HuH-7 (cell line): ENCODE measurements at places on chromosomes 6 and 20.
A peak's percentile ranks its signal among the peaks of the same experiment; 100 is the strongest.

DNA sequence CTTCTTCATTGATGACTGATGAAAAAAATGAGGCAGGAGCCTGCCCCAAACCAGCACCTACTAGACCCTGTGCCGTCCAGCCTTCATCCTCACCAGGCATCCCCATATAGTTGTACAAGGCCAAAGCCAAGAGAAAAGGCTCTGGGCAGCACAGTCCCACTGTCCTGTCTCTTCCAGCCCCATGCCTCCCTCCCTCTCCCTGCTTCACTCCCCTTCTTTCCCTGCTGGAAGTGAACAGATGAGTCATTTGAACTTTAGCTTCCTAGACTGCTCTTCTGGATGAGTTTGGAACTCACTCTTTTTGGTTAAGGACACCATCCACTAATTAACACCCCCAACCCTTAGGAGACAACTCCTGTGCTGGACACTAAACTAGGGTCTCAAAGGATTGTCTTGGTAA lies 235.2 kb downstream of the LRFN2 start:
- no peak for DNase-seq

- DNase-seq: no peak
These were observed 138.0 kb downstream of the NFATC2 start for GRCh38 chr20:51404297-51405060.

GRCh38 chr20:3227506-3227905 lies 11.5 kb downstream of the SLC4A11 start:
- no peak for DNase-seq

- DNase-seq: no peak
These were observed 54.2 kb upstream of the FRMD1 start for GRCh38 chr6:168133168-168133561.

- no peak for DNase-seq
These were observed 312.6 kb downstream of the ADGRB3 start for GRCh38 chr6:68947721-68948120.

DNA sequence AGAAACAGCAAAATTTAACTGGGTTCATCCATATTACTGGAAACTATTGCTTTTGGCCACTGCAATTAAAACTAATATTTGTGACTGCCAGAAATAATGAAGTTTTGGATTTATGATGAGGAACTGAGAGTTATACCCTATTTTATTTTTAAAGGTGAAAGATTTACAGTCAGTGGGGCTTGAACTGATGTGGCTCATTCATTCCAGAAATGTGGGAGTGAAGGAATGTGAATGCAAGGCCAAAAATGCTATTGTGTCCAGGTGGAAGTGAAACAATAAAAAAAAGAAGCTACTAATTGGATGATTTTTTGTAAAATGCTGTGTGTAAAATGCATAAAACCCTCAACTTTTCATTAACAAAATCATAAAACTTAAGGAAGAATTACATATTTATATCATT lies 491.9 kb downstream of the COL12A1 start:
- DNase-seq: no peak

GRCh38 chr20:41064377-41064776 lies 35.8 kb downstream of the TOP1 start:
- DNase-seq: no peak

- DNase-seq: no peak
These were observed 293.5 kb downstream of the ADGB start for GRCh38 chr6:146892283-146892612.

- DNase-seq: no peak
These were observed 167.8 kb downstream of the SLC24A3 start for GRCh38 chr20:19380211-19380610.

- DNase-seq: no peak
These were observed 41.7 kb upstream of the ZNF831 start for GRCh38 chr20:59121714-59122565.

DNA sequence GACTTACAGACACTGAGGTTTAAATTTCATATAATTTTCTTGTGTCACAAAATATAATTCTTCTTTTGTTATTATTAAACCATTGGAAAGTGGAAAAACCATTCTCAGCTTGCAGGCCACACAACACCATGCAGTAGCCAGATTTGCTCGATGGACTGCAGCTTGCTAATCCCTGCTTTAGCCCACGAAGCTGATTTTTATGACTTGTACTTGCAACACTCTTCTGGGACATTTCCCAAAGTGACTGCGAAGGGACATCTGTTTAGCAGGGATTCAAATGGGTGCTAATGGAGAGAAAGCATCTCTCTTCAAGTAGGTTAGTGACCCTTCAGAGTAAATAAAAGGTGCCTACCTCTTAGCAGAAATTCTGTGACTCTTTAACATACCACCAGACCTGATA lies 304.6 kb upstream of the ZFP64 start:
- DNase-seq: peak; percentile 10

DNA sequence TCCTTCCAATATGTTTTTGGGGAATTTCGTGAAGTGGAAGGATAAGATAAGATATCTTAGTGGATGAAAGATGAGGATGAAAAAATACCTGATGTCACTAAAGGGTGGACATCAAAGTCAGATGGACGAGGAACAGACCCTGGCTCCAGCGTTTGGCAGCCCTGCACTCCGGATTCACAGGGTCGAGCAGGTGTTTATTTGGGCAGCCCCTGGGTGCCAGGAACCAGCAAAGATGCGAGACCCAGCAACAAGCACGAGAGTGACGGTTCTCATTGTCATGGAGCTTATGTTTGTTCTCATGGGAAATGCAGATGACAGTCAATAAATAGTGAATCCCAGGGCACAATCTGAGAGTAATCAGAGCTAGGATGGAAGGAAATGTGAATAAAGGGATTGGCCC lies 131.1 kb downstream of the PHACTR3 start:
- DNase-seq: no peak

DNA sequence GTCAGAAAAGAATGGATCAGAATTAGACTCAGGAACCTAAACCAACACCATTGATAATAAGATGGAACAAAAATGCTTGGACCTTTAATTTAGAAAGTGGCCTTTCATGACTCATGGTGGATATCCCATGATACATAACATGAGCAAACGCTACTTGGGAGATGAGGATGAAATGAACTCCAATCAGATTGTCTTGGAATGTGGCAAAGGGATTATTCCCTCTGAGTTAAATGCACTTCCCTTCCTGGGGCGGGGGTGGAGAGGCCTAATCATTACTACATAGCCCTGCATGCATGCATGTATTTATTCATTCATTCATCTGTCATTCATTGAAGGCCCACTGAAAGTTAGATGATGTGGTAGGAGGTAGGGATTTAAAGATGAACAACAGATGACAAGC lies 174.0 kb downstream of the AIG1 start:
- DNase-seq: no peak

DNA sequence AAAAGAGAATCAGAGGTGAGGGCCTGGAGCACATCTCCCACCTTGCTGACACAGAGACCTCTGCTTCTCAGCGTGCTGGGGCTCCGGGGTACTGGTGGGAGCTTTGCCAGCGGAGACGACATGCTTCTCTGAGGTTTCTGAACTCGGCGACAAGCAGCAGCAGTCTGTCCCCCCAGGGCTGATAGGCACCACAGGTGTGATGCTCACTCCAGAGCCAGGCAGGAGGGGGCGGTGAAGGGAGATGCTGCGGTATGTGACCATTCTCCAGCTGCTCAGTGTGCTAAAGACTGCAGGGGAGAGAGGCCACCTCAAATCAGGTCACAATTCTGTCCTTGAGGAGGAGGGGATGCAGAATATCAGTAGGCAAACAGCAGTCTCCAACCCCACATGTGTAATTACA lies 219.9 kb downstream of the ALDH8A1 start:
- DNase-seq: no peak

DNA sequence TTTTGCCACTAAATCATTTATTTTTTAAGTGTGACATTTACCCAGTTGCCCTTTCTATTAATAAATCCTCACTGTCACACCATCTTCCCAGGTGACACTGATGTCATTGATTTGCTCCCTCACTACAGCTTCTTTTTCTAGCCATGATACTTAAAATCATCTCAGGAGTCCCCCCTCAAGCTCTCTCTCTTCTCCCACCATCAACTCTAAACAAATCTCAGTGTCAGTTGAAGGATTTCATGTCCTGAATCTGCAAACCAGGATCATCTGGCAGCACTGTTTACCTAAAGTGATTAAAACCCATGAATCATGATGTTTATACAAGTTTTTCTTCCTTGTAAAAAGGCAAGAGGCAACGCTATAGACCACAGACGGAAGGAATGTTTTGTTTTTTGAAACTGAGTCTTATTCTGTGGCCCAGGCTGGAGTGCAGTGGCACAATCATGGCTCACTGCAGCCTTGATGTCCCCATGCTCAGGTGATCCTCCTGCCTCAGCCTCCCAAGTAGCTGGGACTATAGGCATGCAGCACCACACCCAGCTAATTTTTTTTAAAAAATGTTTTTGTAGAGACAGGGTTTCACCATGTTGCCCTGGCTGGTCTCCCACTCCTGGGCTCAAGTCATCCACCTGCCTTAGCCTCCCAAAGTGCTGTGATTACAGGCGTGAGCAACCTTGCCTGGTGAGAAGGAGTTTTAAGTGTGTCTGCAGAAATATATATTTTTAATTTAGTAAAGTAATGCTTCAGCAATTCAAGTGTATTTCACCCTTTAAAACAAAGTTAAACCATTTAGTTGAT lies 30.1 kb upstream of the SH3BGRL2 start:
- DNase-seq: no peak

DNA sequence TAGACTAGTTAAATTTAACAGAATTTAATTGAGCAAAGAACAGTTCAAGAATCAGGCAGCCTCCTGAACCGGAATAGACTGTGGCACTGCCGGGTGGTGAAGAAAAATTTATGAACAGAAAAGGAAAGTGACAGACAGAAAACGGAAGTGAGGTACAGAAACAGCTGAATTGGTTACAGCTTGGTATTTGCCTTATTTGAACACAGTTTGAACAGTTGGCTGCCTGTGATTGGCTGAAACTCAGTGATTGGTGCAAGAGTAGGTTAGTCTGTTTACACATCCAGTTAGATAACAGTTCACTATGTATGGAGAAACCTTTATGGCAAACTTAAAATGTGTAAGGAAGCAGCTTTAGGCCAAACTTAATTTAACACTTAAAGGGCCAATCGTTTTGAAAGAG lies 116.0 kb upstream of the CITED2 start:
- DNase-seq: peak; percentile 60

- no peak for DNase-seq
These were observed at the start of gene TSBP1 for GRCh38 chr6:32371803-32372202. Gene TSBP1, minus strand, starts transcription at chr6:32371903. Its CDS starts 197 bp downstream, at chr6:32371706.

DNA sequence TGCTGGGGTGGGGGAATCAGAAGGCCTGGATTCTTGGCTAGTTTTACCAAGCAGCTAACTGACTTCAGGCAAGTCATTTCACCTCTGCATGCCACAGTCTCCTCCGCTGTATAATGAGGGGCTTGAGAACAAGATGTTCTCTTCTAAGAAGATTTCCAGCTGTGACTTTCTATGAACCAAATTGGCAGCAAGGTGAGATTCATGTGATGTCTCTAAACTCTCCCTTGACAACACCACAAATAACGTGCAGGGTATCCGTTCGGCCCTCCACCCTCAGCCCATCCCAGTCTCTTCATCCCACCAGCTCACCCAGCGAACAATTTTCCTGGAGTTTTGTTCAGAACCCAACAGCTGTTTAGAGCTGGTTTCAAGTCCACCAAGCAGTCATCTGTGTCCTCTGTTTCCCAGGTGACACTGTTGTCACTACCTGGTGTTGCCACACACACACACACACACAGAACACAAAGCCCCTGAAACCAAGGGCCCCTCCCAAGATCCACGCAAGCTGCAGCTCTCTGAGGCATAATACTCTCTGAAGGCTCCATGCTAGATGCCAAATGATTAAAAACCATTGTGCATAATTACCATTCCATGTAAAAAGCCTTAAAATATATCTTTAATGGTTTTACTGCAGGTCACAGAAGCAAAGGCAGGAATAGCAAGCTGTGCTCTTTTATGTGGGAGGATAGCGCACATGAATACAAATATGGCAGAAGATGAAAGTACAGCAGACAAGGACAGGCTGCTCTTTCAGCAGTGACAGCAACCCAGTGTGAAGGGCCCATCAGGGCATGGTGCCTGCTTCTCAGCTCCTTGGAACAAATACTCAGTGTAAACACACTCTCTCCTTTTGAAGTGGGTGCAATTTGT lies 48.2 kb downstream of the ARHGAP18 start:
- DNase-seq: no peak

- DNase-seq: no peak
These were observed 1292.6 kb upstream of the MAP3K7 start for GRCh38 chr6:91879386-91879995.

DNA sequence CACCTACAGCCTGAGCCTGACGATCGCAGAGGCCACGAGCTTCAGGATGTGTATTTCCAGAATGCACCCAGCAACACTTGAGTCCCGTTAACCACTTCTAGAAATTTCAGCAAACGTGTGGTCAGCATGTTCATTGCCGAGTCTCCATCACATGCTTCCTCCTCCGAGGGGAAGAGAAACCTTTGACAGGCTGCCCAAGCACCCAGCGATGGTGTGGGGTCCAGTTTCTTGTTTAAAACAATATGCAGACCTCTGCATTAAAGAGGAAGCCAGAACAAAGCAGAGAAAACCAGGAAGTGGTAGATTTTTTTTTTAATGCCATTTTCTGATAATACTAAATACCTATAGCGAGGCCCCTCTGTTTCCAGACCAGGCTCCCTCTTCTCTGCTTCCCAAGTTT lies 71.9 kb downstream of the GNAS-AS1 start:
- no peak for DNase-seq

DNA sequence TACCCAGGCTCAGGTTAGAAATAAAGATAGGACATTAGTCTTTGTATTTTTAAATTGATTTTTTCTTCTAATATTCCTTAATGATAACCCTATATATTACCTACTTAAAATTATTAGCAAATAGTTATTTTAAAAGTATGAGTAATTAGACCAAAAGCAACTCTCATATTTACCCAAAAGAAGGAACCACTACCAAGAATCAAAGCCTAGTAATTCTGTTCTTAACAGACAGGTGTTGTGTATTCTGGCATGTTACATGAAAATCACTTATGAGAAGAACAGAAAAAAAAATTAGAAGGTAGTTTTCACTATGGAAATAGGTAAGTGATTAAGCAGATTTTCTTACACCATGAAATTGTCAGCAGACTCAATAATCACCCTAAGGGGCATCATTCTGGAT lies 105.1 kb downstream of the ATG5 start:
- DNase-seq: no peak

DNA sequence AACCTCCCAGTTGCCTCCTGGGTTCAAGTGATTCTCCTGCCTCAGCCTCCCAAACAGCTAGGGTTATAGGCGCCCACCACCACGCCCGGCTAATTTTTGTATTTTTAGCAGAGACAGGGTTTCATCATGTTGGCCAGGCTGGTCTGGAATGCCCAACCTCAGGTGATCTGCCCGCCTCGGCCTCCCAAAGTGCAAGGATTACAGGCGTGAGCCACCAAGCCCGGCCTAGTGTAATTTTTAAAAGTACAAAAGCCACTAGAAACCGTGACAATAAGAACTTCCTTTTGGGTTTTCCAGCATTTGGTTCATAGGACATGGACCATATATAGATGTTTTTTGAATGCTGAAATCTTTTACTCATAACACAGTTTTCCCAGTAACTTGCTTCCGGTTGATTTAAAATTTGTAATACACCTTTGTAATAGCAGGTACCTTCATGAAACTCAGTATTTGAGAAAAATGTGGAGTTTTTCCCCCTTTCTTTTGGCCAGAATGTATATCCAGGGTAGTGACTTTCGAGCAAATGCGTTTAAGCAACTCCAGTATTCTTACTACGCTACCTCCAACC lies 467 bp downstream of the PXT1 start:
- no peak for DNase-seq
